Activated CD8-positive, alpha-beta T cell treated with anti-CD3 and anti-CD28 coated beads, Interleukin-2, amount 10 ng/mL, durations not matched to agents 7 days and 5 days (primary cell): ENCODE measurements at places on chromosomes 2 and 18. TPM values are rescaled to one million over a fixed set of nuclear protein-coding genes. Genes with fewer than 3 reads are reported as not detected.

The DHRS9 gene
- total RNA-seq: not detected

- no peak for DNase-seq
These were observed 116.9 kb downstream of the METTL8 start for GRCh38 chr2:171316755-171317337.

The SCN9A gene
- total RNA-seq: not detected

GRCh38 chr2:209380293-209380692, 43.6 kb upstream of the MAP2 start:
- DNase-seq: no peak

DNA sequence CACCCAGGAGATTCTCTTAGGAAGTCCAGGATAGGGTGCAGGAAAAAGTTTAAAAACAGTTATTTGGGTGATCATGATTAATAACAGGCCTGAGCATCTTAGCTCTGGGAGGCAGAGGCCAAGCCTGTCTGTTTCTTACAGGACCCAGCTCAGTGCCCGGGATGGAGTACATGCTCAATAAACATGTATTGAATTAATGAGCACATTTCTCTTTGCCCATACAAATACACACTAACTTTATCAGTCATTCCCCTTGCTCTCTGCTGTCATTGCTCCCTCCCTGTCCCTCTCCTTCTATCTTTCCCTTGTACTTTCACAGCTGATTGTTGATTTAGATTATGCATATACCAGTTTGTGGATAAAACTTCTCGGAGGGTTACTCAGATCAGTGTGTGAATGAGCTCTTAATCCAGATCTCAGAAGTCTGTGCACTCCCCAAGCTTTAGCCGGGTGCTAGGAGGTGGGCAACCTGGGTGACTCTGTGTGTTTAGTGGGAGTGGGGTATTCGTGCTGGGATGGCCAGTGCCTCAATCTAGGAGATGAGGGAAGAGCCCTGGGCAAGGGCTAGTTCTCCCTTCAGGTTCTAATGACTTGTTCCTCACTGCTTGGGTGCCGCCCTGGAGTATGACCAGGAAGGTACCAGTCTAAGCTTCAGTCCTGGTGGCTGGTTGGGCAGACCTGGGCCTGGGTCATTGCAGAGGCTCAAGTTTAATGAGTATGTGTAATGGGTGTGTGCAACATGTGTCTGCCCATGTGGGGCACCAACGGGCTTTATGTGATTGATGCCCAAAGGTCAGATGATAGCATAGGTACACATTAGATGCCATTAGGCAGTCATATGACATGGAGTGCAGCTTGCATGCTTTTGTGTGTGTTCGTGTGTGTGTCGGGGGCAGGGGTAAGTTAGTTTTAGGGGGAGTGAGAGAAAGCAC, 10.6 kb downstream of the EMX1 start:
- DNase-seq: no peak

DNA sequence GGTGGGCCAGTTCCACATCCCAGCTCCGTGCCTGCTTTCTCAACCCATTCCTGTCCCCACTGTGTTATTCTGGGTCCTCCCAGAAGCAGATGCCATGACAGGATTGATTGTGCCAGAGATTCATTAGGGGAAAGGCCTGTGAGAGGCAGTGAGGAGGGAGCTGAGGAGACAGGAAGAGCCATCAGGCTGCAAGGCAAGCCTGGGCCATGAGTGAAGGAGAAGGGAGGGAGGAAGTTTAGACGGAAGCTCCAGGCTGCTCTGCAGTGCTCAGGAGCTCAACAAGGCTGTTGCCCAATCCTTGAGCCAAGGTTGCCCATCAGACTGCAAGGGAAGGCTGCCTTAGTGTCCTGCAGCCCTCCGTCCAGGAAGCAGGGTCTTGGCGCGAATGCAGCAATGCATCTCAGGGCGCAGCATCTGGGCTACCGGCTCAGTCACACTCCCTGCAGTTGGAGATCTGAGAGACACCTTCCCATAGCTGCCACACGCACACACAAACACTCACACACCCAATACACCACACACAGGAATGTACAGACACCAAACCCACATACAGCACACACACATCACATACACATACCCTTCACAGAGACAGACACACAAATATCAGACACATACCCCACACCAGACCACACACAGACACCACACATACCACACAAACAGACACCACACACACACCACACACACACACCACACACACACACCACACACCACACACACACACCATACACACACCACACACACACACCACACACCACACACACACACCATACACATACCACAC, 139.5 kb upstream of the NDUFV2 start:
- no peak for DNase-seq
